ENCODE measurements at places on chromosomes 1 and 21. TPM values are rescaled to one million over a fixed set of nuclear protein-coding genes. Genes with fewer than 3 reads are reported as not detected.

The FCER1A gene
- total RNA-seq, result 3.9 TPM

The ALX3 gene
- not detected for total RNA-seq

The PAQR6 gene
- total RNA-seq, result 2.8 TPM

The SPAG17 gene
- 0.06 TPM for total RNA-seq

The TTC39A gene
- 2.0 TPM for total RNA-seq

The MYOG gene
- total RNA-seq, result not detected

The FAM78B gene
- total RNA-seq, result 3.4 TPM

The INSRR gene
- not detected for total RNA-seq

The PLPPR4 gene
- total RNA-seq, result 7.2 TPM

- no peaks in the 10 kb centered on the region for H3K4me1 ChIP-seq
- DNase-seq, result peak; percentile 61
- no peak overlapping the region for H3K27ac ChIP-seq
- no peak overlapping the region for H3K4me3 ChIP-seq
Measured at GRCh38 chr1:35588197-35588910, 15.2 kb downstream of the TFAP2E start.

DNA sequence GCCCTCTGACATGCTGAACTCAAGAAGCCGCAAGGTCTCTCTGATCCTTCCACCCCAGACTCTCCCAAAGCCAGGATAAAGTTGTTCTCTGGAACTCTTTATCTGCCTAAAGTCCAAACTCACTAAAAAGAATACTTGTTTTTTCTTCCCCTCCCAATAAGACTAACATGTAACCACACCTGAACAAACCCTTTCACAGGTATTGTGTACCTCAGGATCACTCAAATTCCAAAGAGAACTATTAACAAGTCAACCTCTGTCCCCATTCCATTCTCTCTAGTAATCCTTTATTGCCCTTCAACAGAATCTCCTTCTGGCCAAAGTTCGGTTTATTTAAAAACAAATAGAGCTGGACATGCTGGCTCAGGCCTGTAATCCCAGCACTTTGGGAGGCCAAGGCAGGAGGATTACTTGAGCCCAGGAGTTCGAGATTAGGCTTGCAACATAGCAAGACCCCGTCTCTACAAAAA, 4.1 kb upstream of the TOE1 start:
- no peak overlapping the region for H3K27ac ChIP-seq
- no peaks in the 10 kb centered on the region for H3K4me1 ChIP-seq
- no peak overlapping the region for H3K4me3 ChIP-seq
- no peaks in the 10 kb centered on the region for H3K27me3 ChIP-seq
- no peak for DNase-seq
- H3K36me3 ChIP-seq, result peaks cover 9% of the 10 kb centered on the region

DNA sequence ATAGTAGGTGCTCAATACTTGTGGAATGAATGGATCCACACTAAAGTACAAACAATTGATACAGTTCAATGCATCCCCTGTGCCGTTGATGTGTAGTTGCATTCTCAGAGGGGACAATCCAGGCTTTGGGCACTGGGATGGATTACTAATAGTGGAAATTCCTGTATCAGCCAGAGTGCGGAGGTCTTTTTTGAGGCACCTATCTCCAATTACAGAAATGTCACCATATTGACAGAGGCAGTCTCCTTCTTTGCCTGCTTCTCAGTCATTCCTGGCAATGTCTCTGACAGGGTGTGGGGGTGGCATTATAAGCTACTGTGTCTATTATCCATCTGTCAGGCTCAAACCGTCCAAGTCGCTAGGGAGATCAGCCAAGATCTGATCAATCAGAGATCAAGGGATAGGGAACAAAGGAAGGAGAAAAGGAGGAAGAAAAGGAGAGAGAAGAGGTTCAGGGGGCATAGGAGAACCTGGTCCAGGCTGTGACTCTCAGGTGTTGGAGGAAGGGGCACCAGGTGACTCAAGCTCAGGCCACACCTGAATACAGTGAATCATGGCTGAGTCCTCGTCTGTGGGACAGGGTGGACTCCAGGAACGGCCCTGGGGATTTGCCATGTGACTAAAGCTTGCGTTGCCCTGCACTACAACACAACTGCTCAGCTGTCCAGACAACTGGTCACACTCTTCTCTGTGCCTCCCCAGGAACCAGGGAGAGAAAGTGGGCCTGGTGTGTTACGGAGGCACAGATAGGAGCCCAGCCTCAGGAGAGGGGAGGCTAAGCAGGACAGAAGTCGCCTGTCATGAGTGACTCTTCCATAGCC, 3.4 kb upstream of the LAMB3 start:
- H3K4me3 ChIP-seq, result no peak overlapping the region
- no peaks in the 10 kb centered on the region for H3K27me3 ChIP-seq
- no peaks in the 10 kb centered on the region for H3K36me3 ChIP-seq

DNA sequence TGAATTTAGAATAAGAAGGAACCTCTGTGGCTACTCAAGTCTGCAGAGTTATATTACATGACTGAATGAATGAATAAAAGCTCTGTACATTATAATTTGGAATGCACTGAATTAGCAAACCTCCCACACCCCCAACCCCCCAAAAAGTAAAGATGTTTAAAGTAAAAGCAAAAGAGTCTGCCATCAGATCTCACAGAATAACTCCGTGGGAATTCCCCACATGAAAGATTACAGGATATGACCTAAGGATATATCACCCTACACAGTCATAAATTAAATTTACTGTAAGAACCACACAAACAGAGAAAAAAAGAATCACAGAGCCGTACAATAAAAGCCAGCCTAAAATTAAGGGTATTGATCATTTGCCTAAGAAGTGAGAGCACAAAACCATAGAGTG, 587.3 kb downstream of the PTPRC start:
- DNase-seq, result no peak
- no peaks in the 10 kb centered on the region for H3K4me1 ChIP-seq
- no peaks in the 10 kb centered on the region for H3K27me3 ChIP-seq
- H3K27ac ChIP-seq, result no peak overlapping the region
- no peak overlapping the region for H3K4me3 ChIP-seq

DNA sequence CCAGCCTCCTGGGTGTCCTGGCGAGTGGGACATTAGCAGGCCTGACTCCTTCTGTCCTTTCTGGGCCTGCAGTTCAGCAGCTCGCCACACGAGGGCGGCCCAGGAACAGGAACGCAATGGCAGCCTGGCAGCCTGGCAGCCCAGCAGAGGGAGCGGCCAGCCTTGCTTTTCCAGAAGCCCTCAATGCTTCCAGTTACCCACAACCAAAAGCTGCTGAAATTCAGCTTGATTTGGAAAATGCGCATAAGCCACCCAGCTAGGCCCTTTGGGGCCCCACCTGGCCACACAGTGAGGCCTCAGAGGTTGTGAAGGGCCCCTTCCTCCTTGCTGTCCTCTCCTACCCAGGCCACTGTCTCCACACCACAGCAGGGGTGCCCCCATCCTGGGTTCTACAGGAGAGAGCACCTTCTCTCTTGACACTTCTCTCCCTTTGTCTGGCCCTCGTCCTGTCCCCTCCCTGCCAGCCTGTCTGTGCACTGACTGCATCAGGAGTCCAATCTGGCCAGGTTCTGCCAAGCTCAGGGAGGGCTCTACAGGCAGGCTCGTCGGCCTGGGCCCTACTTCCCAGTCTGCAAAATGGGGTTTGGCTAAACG, 103.4 kb upstream of the VAMP3 start:
- no peaks in the 10 kb centered on the region for H3K27me3 ChIP-seq
- H3K4me1 ChIP-seq, result no peaks in the 10 kb centered on the region
- no peak overlapping the region for H3K4me3 ChIP-seq
- H3K36me3 ChIP-seq, result no peaks in the 10 kb centered on the region

- no peaks in the 10 kb centered on the region for H3K36me3 ChIP-seq
- no peak overlapping the region for H3K27ac ChIP-seq
- H3K4me1 ChIP-seq, result no peaks in the 10 kb centered on the region
- no peak for DNase-seq
- no peaks in the 10 kb centered on the region for H3K27me3 ChIP-seq
- no peak overlapping the region for H3K4me3 ChIP-seq
Measured at GRCh38 chr21:17351766-17352165, 161.1 kb upstream of the CXADR start.

GRCh38 chr1:232012773-232013386, 386.3 kb downstream of the DISC1 start:
- H3K4me1 ChIP-seq, result no peaks in the 10 kb centered on the region
- DNase-seq, result no peak
- no peaks in the 10 kb centered on the region for H3K27me3 ChIP-seq
- H3K36me3 ChIP-seq, result no peaks in the 10 kb centered on the region
- no peak overlapping the region for H3K4me3 ChIP-seq

- no peak overlapping the region for H3K27ac ChIP-seq
- no peaks in the 10 kb centered on the region for H3K36me3 ChIP-seq
- no peaks in the 10 kb centered on the region for H3K27me3 ChIP-seq
- no peaks in the 10 kb centered on the region for H3K4me1 ChIP-seq
- H3K4me3 ChIP-seq, result no peak overlapping the region
Measured at GRCh38 chr1:214923278-214923915, 159.1 kb upstream of the KCNK2 start.

- no peaks in the 10 kb centered on the region for H3K4me1 ChIP-seq
- H3K27me3 ChIP-seq, result no peaks in the 10 kb centered on the region
- no peak overlapping the region for H3K4me3 ChIP-seq
- DNase-seq, result peak; percentile 11
- H3K36me3 ChIP-seq, result no peaks in the 10 kb centered on the region
Measured at GRCh38 chr1:93603601-93604000, 78.0 kb downstream of the BCAR3 start.

GRCh38 chr1:201094832-201095231, 17.4 kb downstream of the CACNA1S start:
- peak; percentile 12 for DNase-seq
- H3K27ac ChIP-seq, result no peak overlapping the region

- no peak overlapping the region for H3K27ac ChIP-seq
- H3K4me3 ChIP-seq, result no peak overlapping the region
- H3K27me3 ChIP-seq, result no peaks in the 10 kb centered on the region
Measured at GRCh38 chr1:108017698-108018097, 52.7 kb upstream of the VAV3 start.

DNA sequence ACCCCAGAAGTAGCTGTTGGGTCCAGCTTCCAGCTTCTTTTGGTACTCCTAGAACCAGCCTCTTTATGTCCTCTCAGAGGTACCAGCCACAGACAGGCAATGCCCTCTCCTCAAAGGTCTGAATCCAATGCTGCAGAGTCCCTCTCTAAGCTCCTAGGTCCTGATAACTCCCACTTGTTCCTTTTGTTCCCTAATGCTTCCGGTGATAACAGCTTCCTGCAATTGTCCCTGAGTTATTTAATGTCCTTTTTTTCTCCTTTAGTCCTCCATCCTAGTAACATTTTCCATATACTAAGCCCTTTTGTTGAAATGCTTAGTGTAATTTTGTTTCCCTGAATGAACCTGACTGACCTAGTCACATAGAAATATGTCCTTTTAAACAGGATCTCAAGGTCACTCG, 201.7 kb upstream of the BEND5 start:
- H3K27ac ChIP-seq, result no peak overlapping the region
- H3K36me3 ChIP-seq, result no peaks in the 10 kb centered on the region
- H3K4me1 ChIP-seq, result no peaks in the 10 kb centered on the region
- H3K4me3 ChIP-seq, result no peak overlapping the region
- no peak for DNase-seq

GRCh38 chr1:153929981-153930948, 7.5 kb upstream of the GATAD2B start:
- no peak overlapping the region for H3K4me3 ChIP-seq
- no peaks in the 10 kb centered on the region for H3K4me1 ChIP-seq

DNA sequence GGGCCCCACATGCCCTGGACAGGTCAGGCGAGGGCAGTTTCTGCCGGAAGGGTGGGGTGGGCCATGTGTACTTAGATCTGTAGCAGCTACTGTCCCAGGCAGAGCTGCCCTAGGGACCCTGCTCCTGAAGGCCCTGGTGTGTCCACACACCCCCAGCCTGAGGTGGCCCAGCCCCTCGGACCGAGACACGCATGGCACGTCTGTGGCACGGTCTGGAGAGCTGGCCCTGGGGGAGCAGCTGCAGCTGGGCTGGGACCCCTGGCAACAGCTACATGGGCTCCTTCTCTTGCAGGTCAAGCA, 24.6 kb downstream of the PANK4 start:
- no peak overlapping the region for H3K27ac ChIP-seq
- no peaks in the 10 kb centered on the region for H3K4me1 ChIP-seq
- H3K4me3 ChIP-seq, result no peak overlapping the region
- DNase-seq, result no peak
- no peaks in the 10 kb centered on the region for H3K27me3 ChIP-seq

GRCh38 chr1:180131510-180131909, 23.2 kb upstream of the QSOX1 start:
- H3K36me3 ChIP-seq, result no peaks in the 10 kb centered on the region
- H3K4me3 ChIP-seq, result no peak overlapping the region
- no peaks in the 10 kb centered on the region for H3K4me1 ChIP-seq
- DNase-seq, result no peak
- no peaks in the 10 kb centered on the region for H3K27me3 ChIP-seq
- no peak overlapping the region for H3K27ac ChIP-seq

GRCh38 chr1:48681476-48682305, 95.0 kb downstream of the BEND5 start:
- H3K36me3 ChIP-seq, result no peaks in the 10 kb centered on the region
- peak overlapping the region; percentile 89 for H3K27ac ChIP-seq
- no peaks in the 10 kb centered on the region for H3K27me3 ChIP-seq

GRCh38 chr21:31184459-31184858, 146.2 kb upstream of the KRTAP19-8 start:
- H3K36me3 ChIP-seq, result no peaks in the 10 kb centered on the region
- no peaks in the 10 kb centered on the region for H3K4me1 ChIP-seq
- no peaks in the 10 kb centered on the region for H3K27me3 ChIP-seq
- no peak overlapping the region for H3K4me3 ChIP-seq

DNA sequence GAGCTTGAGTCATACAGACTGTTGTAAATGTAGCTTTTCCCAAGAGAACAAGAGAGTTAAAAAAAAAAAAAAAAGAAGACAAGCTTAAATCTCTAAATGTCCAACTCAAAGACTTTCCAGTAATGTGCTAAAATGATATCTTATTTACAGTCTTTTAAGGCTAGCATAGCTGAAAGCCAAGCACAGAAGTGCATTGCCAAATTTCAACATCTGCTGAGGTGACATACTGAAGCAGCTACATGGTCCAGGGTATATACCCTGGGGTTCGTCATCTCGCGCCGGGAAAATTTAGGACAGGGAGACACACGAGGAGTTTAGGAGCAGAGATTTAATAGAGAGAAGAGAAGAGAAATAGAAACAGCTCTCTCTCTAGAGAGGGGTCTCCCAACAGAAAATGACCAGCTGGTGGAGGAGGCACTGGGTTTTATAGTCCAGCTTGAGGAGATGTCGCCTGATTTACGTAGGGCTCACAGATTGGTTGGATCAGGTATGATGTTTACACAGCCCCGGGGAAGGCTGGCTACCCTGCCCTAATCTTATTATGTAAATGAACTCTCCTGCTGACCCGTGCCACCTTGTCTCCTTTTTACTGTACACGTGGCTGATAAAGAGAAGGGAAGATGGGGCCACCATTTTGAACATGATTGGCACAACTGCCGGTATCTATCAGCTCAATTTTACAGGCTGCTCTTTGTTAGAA, 172.7 kb downstream of the TRIM33 start:
- H3K4me1 ChIP-seq, result no peaks in the 10 kb centered on the region
- no peak overlapping the region for H3K4me3 ChIP-seq
- DNase-seq, result no peak
